DMS53 (cell line): ENCODE measurements at places on chromosomes 12 and 14.
A peak's percentile ranks its signal among the peaks of the same experiment; 100 is the strongest.

- DNase-seq, result peak; percentile 61
These were observed 934 bp upstream of the ZC2HC1C start for GRCh38 chr14:75068294-75069120.

DNA sequence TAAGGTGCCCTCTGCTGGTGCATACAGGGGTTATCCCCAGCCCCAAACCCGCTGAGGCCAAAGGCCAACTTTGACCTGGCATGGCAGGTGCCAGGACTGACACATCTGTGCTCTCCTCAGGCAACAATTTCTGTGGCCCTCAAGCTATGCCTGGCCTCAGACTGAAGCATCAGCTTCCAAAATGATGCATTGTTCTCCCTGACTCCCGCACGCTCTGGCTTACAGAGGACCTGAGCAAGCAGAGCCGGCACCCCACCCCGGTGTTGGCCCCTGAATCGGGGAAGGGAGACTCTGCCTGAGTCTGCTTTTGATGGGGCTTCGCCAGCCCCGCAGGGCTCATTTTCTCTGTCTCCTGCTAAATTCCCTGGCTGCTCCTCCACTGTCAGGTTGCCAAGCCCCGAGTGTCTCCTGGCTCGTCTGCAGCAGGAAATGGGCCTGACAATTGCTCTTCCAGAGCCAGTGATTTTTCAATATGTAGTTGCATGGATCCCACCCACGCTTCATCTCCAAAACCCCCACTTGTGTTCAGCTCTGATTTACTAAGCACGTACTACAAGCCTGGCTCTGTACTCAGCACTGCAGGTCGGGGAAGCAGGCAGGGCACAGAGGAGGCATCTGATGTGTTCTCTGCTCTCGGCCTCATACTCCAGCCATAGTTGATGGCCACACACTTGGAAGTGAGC lies 126.1 kb downstream of the SLC38A6 start:
- peak; percentile 12 for DNase-seq

DNA sequence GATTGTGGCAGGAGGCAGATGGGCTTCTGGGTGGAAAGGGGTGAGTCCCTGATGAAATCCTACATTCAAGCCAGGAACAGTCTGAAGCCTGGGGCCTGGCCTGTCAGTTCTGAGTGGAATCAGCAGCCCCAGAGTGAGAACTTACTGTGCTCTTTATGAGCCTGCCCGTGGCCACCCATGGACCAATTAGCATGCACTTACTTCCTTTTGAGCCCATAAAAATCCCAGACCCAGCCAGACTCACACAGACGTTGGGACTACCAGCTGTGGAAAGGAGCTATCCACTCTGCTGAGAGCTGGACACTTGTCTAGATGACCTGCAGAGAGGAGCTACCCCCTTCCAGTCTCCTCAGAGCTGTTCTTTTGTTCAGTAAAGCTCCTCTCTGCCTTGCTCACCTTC lies 104.5 kb downstream of the MNAT1 start:
- DNase-seq, result no peak

GRCh38 chr12:100823963-100824362 lies 29.4 kb downstream of the ANO4 start:
- no peak for DNase-seq

GRCh38 chr12:85588221-85588620 lies 248.0 kb downstream of the RASSF9 start:
- peak; percentile 18 for DNase-seq

GRCh38 chr12:94374124-94374523 lies 85.5 kb downstream of the CEP83 start:
- DNase-seq, result no peak

DNA sequence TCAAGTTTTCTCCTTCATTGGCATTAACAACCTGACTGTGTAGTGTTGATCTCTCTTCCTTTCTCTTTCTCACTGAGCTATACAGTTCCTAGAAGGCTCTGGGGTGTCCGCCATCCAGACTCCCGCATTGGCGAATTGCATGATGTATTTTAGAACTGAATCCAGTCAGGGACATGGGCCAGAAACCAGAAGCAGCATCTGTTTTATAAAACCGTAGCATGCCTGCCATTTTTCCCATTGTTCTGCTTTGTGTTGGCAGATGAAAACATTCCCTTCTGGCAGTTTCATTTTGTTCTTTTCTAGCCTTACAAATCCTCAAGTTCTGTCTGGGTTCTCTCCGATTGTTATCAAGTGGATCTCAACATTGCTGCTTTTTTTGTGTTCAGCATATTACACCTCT lies 268.3 kb upstream of the SEL1L start:
- DNase-seq, result no peak

- DNase-seq, result no peak
These were observed 32.2 kb upstream of the NPFF start for GRCh38 chr12:53539526-53539925.

DNA sequence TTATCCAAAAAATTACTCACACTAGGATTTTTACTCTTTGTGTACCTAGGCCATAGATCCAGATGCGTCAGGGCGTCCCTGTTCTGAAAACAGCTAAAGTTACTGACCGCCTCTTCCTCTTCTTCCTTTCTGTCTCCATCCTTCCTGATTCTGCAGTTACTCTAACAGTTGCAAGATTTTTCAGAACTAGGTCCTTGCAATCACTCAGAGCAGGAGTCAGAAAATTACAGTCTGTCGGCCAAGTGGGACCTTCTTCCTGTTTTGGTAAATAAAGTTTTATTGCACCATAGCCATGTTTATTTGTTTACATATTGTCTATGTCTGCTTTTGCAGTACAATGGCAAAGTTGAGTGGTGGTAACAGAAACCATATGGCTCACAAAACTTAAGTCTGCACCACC lies 25.6 kb upstream of the FGF6 start:
- no peak for DNase-seq

DNA sequence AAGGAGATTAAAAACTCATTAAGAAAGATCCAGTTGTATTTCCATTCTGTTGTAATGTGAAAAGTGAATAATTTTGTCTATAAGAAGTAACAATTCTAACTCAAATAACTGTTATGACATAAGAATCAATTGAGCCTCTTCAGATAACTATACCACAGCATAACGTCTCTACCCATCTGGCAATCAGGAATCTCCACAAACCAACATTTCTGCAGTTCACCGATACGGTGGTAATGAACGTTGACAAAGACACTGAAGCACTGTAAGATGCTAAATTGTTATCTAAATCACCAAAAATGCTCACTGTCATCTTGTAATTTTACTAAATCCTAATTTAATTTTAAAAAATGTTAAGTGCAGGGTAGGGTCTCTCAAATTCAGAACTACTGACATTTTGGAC lies 130.9 kb upstream of the USP15 start:
- DNase-seq, result no peak

DNA sequence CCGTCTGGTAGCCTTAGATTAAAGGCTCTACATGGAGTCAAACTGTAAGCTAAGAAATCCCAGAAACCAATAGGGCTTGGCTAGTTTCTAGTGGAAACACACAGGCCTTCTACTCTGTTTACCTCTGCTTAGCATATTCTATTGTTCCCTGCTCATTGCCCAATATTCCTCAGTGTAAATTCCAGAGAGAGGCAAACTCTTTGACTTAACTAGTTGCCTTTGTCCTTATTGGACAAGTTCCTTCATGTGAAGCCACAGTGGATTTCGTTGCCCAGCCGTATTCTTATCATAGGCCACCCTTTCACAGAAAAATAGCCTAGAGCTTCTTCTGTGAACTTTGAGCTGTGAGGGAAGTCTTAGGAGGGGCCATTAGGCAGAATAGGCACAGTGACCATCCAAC lies 186.1 kb downstream of the PLCZ1 start:
- DNase-seq, result no peak

DNA sequence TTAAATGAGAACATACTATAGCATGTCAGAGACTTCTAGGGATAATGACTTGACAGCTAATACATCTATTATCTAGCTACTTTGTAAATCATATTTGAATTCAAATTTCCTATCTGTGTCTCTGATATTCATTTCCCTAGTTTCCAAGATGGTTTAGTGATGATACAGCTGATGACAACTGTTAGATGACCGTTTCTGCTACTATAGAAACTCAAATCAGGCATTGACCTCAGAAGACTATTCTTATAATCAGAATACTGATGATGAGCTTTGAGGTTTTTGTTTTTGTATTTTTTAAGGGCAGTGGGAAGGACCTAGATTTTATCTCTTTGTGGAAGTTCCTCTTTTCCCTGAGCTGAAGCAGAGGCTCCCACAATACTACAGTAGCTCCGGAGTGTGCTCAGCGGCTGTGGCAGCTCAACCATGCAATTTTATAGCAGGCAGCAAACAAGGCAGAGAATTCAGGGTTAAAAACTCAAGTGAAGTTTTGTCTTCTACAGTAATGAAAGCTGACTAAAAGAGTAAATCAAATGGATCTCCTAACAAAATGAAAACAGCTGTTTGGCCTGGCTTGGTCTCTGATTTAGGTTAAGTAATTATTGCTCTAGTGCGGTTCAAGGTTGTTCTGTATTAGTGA lies 145.1 kb downstream of the SLC25A21 start:
- DNase-seq, result no peak

DNA sequence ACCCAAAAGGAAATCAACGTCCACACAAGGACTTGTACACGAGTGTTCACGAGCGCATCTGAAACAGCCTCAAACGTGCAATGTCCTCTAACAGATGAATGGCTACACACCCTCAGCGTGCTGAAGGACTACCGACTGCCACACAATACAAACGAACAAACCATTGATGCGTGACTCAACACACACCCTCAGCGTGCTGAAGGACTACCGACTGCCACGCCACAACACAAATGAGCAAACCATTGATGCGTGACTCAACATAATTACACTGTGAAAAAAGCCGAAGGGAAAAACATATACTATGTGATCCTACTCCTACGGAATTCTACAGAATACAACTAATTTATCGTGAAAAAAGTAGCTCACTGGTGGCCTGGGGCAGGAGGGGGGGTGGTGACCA lies 25.1 kb upstream of the BTBD6 start:
- no peak for DNase-seq
